ENCODE measurements at places on chromosomes 5 and 9. TPM values are rescaled to one million over a fixed set of nuclear protein-coding genes. Genes with fewer than 3 reads are reported as not detected.

DNA sequence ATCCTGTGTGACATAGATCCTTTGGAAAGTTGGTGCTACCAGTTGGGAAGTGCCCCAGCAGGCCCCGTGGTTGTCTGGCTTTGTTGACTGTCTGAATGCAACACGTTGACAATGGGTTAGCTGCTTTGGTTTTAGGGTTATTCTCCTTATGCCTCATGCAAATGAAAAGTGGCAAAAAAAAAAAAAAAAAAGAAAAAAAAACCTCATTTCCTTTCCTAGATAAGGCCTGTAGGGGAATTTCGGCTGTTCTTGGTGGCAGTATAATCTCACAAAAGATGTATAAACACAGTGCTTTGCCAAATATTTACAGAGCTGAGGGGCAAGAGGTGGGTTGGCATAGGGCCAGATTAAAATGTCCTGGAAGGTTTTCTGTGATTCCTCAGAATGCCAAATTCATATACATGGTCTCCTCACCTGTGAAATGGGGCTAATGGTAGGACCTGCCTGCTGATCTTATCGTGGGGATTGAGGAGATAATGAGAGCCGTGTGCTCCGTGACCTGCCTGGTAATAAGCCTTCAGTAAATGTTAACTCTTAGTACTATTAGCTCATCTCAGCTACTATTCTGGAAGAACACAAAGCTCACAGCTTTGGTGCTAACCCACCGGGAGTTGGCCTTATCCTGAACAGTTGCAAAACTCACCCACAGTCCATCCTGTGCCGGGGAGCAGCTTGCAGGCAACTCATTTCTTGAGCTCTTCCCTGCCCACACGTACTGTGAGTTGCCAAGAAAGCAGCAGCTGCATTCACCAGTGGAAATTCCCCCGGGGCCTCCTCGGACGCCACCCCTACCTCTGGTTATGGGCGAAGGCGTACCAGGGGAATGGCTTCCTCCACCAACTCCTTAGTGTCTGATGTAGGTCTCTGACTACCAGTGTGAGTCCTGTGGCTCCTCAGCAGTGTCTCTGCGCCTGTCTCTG lies 220.3 kb downstream of the NR3C1 start:
- DNase-seq: peak; percentile 73

- DNase-seq: no peak
Observed at GRCh38 chr5:175444905-175445456, 999 bp upstream of the DRD1 start.

DNA sequence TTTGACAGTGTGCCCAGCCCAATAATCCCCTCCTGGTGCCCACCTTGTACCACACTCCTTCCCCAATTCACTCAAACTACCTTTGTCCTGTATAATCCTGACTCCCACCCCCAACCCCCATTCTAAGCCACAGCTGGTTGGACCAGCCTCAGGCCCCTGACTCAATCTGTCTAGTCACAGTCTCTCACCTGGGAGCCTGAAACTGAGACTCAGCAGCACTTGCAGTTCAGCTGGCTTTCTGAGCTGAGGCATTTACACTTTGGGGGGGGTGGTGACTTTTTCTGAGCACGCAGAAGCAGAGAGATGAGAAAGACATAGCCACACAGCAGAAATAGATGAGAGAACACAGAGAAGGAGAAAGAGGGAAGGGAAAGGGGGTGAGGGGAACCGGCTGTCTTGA lies 247.3 kb downstream of the MAN2A1 start:
- peak; percentile 81 for DNase-seq

- DNase-seq: no peak
Observed at GRCh38 chr5:61440596-61440995, 108.5 kb downstream of the ZSWIM6 start.

DNA sequence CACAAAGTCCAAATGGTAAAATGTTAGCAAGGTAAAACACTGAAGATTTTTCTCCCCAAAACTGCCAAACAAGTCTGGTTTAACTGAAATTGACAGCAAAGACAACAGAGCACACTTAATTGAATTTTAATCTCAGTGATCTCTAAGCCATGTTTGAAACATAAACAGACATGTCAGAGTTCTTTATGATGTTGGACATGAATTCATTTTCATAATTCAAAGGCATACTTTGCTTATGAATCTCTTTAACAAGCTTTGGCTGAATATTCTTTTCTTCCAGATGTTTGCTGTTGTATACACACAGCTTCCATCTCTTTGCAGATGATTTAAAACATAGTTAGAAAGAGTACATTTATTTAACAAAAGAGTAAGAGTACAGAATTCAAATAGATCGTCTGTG lies 509.1 kb downstream of the RAB3C start:
- DNase-seq: no peak

BTNL8 gene
- total RNA-seq: not detected

PRLR gene
- not detected for total RNA-seq

OCLN gene
- total RNA-seq: 0.62 TPM

PPP3R2 gene
- not detected for total RNA-seq

TUSC1 gene
- not detected for total RNA-seq

NR5A1 gene
- total RNA-seq: not detected

ZNF189 gene
- total RNA-seq: 5.5 TPM
